ENCODE measurements at places on chromosomes 5 and 9.

GRCh38 chr9:14310311-14310710, 3.6 kb downstream of the NFIB start:
- no peak for DNase-seq

DNA sequence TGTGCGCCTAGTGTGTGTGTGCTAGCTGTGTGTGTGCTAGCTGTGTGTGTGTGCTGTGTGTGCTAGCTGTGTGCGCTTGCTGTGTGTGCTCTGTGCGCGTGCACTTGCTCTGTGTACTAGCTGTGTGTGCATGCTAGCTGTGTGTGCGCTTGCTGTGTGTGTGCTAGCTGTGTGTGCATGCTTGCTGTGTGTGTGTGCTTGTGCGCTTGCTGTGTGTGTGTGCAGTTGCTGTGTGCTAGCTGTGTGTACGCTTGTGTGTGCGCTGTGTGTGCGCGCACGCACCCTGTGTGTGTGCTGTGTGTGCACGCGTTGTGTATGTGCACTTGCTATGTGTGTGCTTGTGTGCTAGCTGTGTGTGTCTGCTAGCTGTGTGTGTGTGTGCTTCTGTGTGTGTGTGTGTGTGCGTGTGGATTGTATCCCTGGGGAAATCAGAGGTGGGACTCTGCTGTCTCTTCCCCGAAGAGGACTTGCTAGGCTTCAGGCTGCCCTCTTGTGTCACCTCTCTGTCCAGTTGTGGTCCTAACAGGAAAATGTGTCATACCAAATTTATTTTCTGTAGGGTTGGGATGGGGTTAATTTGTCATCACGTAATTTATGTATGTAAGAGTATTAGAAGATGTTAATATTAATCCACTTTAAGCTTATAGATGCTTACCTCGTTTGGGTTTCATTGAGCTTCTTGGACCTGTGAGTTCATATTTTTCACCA, 38.9 kb downstream of the TPPP start:
- DNase-seq: no peak

DNA sequence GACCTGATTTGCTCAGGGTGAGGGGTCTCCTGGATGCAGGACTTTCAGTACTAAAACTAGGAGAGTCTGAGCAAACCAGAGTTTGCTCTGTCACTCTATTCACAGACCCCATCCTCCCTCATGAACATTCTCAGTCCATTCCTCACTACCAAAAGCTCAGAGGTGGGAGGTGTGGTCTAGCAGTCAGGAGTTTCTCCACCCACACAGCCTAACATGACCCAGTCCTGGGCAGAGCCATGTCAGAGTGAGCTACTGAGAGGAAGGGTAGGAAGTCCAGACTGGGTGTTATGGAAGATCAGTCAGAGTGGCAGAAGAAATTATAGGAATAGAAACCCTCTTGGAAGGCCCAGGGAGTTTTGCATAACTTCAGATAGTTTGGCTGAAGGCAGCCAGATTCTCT, 113.3 kb upstream of the GRAMD2B start:
- DNase-seq: no peak

GRCh38 chr9:87213948-87214347, 266.6 kb upstream of the GAS1 start:
- DNase-seq: no peak

GRCh38 chr9:131419026-131419614, 25.2 kb downstream of the PRRC2B start:
- no peak for DNase-seq

GRCh38 chr5:133773247-133774202, 161.2 kb upstream of the FSTL4 start:
- DNase-seq: no peak

GRCh38 chr9:134333874-134334581, 7.8 kb downstream of the RXRA start:
- DNase-seq: no peak

DNA sequence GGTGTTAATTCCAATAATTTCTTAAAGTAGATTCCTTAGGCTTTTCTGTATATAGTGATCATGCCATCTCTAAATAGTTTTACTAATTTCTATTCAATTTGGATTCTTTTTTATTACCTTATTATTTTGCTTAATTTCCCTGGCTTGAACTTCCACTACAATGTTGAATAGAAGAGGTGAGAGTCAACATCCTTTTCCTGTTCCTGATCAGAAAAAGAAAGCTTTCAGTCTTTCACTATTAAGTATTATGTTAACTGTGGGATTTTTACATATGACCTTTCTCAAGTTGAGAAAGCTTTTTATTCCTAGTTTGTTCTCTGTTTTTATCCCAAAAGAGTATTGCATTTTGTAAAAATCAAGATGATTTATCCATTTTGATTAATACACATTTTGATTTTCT, 574.5 kb upstream of the TLE4 start:
- DNase-seq: no peak

DNA sequence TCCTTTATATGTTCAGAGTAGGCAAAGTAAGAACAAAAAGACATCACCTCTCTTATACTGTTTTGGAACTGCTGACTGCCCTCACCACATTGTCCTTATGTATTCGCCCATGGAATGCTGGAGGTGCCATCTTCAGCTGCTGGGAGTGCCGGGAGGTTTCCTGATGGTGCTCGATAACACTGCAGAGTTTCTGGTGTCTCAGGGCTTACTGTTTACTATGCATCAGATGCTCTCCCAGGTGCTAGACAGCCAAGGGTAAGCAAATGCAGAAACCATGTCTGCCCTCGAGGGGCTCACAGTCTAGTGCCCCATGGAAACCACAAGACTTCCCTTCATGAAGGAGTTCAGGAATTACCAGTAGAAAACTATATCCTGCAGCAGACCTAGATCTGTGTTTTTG, 70.1 kb upstream of the SMIM23 start:
- no peak for DNase-seq

DNA sequence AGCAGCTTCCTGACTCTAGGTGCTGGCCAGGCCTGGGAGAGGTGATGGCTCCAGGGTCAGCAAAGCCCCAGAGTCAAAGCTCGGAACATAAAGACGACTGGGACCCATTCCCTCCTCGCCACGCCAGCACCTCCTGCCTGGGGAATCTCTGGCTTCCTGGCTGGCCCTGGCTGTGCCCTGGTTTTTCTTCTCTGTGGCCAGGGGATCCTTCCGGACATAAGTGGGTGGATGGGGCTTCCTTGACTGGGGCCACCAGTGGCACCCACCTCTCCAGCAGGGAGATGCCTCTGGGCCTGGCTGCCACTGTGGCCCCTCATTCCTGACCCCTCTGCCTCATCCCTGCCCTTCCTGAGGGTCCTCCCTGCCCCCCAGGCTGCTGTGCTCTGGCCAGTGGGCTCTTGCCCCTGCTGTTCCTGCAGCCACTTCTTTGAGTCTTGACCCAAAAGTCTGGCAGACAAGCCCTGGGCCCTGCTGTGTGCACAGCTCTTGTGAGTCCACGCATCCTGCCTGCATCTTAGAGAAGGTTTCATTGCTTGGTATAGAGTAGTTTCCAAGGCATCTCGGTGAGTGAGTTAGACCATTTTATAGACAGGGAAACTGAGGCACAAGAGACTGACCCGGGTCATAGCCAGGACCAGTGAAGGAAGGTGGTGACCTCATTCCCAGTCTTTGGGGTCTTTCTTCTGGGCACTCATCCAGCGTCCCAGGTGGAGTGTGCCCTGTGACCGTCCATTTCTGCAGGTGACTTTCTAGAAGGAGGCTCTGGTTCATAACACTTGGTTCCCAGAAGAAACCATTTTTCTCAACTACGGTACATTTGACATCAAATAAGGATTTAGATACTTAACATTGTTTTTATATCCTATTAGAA, 17.3 kb upstream of the LPCAT1 start:
- no peak for DNase-seq

DNA sequence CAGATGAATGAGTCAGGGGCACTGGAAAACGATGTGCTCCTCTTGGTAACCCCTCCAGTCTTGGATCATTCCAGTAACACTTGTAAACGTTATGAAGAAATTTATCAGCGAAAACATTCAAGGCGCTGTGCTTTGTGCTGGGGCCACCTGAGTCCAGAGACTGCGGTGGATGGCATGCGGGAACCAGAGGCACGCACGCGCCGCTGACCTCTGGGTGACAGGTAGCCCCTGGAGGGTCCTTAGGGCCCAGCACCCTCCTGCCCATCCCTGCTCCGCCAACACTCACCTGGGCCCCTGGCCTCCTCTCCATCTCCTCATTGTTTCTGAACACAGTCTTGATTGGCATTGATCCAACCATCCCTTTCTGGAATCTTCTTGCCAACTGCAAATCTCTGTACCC, 86.9 kb downstream of the DAP start:
- DNase-seq: no peak

DNA sequence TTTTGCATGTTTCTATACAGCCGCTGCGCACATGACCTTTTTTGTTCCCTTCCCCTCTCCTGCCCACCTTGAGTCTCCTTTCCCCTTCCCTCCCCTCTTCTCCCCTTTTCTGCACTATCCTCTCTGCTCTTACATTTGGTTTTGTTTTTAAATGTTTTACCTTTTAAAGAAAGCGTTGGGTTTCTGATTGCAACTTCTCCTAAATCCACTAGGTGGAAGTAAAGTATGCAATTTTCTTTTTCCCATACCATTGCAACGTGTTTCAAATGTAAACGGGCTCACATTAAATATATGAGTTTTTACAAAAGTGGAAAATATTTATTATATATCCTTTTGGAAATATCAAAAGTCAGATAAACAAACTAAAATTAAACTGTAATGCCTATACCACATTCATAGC, 500.9 kb downstream of the DIRAS2 start:
- DNase-seq: no peak

DNA sequence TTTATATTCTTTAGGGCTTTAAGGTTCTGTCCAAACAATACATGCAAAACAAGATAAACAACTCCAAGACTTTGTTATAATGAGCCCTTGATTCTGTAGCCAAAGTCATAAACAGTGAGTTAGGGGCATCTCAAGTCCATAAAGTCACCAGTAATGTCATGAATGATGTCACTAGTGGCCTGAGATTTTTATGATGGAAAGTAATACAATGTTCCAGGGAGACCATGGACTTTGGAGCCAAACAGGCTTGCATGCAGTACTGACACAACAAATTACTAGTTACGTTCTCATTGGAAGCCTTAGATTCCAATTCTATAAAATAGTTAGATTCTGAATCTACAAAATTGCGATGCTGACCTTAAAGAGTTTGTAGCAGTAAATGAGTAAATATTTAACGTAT, 280.0 kb downstream of the HINT1 start:
- DNase-seq: no peak

GRCh38 chr9:98406469-98406868, 151.0 kb upstream of the TBC1D2 start:
- DNase-seq: no peak
